Ovary (tissue), 10 donors: ENCODE measurements at places on chromosomes 4 and X. TPM values are rescaled to one million over a fixed set of nuclear protein-coding genes. Genes with fewer than 3 reads are reported as not detected.

GRCh38 chrX:123206176-123206575 lies 22.1 kb downstream of the GRIA3 start:
- no peak overlapping the region for H3K27ac ChIP-seq
- no peaks in the 10 kb centered on the region for H3K36me3 ChIP-seq
- H3K4me1 ChIP-seq, result no peaks in the 10 kb centered on the region
- no peaks in the 10 kb centered on the region for H3K27me3 ChIP-seq

- no peaks in the 10 kb centered on the region for H3K4me1 ChIP-seq
- H3K27ac ChIP-seq, result no peak within 1 kb of the TSS
- H3K27me3 ChIP-seq, result no peaks in the 10 kb centered on the region
- DNase-seq, result no peak
Measured at GRCh38 chr4:108762559-108763225, at the start of gene ETNPPL. Gene ETNPPL (minus strand): TSS chr4:108763053. CDS start chr4:108762898, 155 bp downstream.

DNA sequence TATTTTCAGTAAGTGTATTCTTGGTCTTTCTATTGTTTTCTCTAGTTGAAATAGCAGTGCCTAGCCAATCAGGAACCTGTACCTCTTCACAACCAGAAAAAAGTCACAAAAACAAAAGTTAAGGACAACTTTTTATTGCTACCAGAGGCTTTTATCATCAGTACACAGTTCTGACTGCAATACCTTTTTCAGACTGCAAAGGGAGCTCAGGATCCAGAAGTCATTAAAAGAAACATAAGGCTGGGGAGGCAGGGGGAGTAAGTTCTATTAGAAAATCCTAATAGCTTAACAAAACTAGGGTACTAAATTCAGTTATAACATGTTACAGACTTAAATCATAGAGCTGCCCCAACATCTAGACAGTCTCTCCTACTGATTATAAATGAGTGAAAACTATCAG lies 28.8 kb downstream of the CCNI start:
- DNase-seq, result no peak
- H3K27ac ChIP-seq, result no peak overlapping the region
- H3K4me1 ChIP-seq, result no peaks in the 10 kb centered on the region
- no peak overlapping the region for H3K4me3 ChIP-seq
- no peaks in the 10 kb centered on the region for H3K27me3 ChIP-seq

Gene SMR3B
- total RNA-seq, result not detected

DNA sequence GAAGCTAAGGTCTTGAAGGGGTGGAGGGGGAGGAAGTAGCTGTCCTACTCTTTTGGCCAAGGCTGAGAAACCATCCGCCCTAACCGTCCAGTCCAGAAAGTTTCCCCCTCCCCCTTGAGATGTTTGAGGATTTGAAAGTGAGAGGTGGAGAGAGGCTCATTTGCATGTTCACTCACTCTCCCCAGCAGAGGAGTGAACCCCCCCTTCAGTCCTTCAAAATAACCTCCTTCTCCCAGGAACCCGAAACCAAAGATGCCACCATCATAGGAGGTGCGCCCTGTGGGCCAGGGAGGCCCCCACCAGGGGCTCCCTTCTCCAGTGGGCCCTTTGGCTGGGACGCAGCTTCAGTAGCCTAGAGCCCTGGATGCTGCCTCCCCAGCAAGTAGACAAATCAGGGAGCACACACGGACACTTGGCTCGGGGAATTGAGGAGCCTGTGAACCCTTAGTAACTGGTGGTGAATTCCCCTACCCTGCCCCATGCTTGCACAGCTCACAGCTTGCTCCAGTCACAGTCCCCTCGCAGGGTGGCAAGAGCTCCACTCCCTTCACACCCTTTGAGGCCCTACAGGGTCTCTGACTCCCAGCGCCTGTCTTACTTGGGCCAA lies 25.6 kb downstream of the ELF4 start:
- no peak for DNase-seq
- H3K4me3 ChIP-seq, result no peak overlapping the region
- H3K4me1 ChIP-seq, result peaks cover 6% of the 10 kb centered on the region
- peak overlapping the region; percentile 38 for H3K27ac ChIP-seq

Gene CXorf49
- not detected for total RNA-seq

DNA sequence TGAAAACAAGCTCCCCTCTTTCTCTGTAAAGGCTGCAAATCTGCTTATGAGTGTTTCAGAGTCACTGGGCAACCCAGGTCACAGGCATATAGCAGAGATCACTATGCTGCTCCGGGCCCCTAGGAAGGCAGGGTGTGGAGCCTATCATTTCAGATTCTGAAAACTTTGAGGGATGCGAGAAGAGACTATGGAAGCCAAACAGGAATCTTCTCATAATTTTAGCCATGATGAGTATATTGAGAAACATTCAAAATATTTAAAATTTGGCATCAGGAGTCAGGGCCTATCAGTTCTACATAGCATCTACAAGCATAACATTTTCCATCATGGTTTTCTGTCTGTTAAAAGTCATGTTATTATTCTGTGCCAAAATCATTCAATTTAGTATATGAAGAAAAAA lies 61.7 kb upstream of the ATXN3L start:
- no peak overlapping the region for H3K27ac ChIP-seq
- peaks cover 2% of the 10 kb centered on the region for H3K4me1 ChIP-seq
- no peak overlapping the region for H3K4me3 ChIP-seq
- no peak for DNase-seq

Gene ENPEP
- 3.6 TPM for total RNA-seq

Gene SPANXB1
- total RNA-seq, result not detected

Gene RXFP1
- total RNA-seq, result 0.82 TPM

DNA sequence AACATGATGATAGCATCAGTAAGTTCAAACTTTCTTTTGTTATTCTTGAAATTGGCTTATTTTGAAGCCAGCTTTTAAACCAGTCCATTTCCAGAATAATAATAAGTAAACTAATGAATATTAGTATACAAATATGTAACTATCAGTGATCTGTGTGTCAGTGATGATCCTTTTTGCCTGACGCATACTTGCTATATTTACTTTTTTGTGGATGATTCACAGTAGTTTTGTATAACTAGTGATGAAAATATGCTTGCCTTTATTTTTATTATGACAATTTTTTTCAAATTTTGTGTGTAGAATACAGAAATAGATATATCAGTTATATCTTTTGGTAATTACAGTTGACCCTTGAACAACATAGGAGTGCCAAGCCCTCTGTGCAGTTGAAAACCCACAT lies 49.5 kb downstream of the USP53 start:
- DNase-seq, result no peak
- H3K4me3 ChIP-seq, result no peak overlapping the region
- no peak overlapping the region for H3K27ac ChIP-seq
- H3K4me1 ChIP-seq, result no peaks in the 10 kb centered on the region

Gene ATOH1
- total RNA-seq, result not detected

GRCh38 chr4:72067051-72067450 lies 35.3 kb downstream of the NPFFR2 start:
- DNase-seq, result no peak
- no peak overlapping the region for H3K27ac ChIP-seq
- H3K27me3 ChIP-seq, result no peaks in the 10 kb centered on the region
- no peaks in the 10 kb centered on the region for H3K4me1 ChIP-seq
- H3K4me3 ChIP-seq, result no peak overlapping the region

DNA sequence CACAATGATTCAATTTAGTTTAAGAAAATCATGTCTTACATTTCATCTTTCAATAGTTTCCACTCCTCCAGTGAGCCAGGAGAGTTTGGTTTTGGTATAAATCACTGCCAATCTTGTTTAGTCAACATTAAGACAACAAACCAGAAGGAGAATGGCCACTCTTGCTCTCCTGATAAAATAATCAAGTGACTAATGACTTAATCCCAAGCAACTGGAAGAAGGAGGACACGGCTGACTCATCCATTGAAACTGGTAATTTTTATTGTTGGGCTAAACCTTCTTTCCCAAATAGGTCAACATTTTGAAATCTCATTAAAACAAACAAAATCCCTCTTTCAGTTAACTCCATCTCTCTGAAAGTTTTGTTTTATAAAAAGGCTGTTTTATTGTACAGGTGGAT lies 230.2 kb downstream of the CLCN4 start:
- no peaks in the 10 kb centered on the region for H3K36me3 ChIP-seq
- no peak overlapping the region for H3K27ac ChIP-seq
- no peak overlapping the region for H3K4me3 ChIP-seq
- H3K27me3 ChIP-seq, result no peaks in the 10 kb centered on the region

Gene LONRF3
- 5.2 TPM for total RNA-seq

DNA sequence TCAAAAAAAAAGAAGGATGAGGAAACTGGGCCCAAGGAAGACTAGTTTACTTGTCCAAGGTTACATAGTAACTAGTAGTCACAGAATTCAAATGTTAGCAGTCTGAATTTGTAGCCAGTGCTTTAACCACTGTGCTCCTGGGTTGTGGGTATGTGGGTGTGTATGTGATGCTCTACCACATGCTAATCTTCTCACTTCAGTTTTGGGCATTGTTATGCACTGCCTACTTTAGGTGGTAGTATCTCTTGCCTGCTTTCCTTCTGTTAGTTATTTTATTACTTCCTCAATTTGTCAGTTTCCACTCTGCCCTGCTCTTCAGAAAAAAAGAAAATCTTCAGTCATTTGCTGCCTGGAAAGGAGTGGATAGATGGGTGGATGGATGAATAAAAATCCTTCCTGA lies 219.2 kb downstream of the RPA4 start:
- no peaks in the 10 kb centered on the region for H3K27me3 ChIP-seq
- H3K36me3 ChIP-seq, result no peaks in the 10 kb centered on the region
- H3K4me3 ChIP-seq, result no peak overlapping the region
- H3K4me1 ChIP-seq, result no peaks in the 10 kb centered on the region
- DNase-seq, result no peak

Gene KLHL4
- 11.4 TPM for total RNA-seq

Gene ADGRG4
- not detected for total RNA-seq

GRCh38 chr4:77193511-77194102 lies 36.6 kb downstream of the CCNG2 start:
- H3K4me3 ChIP-seq, result no peak overlapping the region
- no peak overlapping the region for H3K27ac ChIP-seq
- no peaks in the 10 kb centered on the region for H3K4me1 ChIP-seq
- H3K36me3 ChIP-seq, result no peaks in the 10 kb centered on the region
- H3K27me3 ChIP-seq, result no peaks in the 10 kb centered on the region

DNA sequence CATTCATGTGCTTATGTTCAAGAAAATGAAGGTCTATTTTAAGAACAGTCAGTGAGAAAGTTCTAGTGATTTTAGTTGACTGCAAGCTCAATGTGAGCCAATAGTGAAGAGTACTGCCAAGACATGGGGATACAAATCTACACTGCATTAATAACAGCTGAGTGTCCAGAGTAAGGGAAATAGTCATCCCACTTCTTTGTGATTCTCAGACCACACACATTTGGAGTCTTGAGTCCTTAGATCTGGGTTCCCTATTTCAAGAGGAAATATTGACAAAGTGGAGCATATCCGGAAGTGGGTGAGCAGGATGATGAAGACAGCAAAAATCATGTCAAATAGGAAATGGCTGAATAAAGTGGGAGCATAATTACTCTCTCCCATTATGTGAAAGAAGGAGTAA lies 171.1 kb downstream of the LARP7 start:
- no peak overlapping the region for H3K27ac ChIP-seq
- H3K27me3 ChIP-seq, result no peaks in the 10 kb centered on the region
- no peak overlapping the region for H3K4me3 ChIP-seq

GRCh38 chr4:41471126-41472071 lies 66.6 kb upstream of the LIMCH1 start:
- DNase-seq, result no peak
- no peaks in the 10 kb centered on the region for H3K4me1 ChIP-seq
- H3K27ac ChIP-seq, result no peak overlapping the region
- no peaks in the 10 kb centered on the region for H3K36me3 ChIP-seq

Gene IL2
- total RNA-seq, result not detected

DNA sequence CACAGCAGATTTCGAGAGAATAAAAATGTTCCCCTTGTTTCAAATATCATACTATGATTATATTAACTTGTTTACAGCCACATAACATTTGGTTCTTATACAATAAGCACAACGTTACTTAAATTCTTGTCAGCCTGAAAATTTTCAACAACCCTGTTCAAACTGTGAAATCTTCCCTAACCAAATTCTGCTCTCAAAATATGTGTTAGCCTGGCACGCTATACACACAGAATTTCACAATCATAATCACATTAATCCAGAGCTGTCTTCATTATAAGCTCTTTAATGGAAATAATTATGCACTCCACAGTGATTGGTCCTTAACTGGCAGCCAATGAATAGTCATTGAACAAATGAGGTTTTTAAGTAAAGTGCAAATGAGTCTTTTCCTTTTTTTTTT lies 7.3 kb upstream of the PRSS12 start:
- H3K4me3 ChIP-seq, result no peak overlapping the region
- no peak for DNase-seq
- no peaks in the 10 kb centered on the region for H3K4me1 ChIP-seq
- no peaks in the 10 kb centered on the region for H3K36me3 ChIP-seq
- no peak overlapping the region for H3K27ac ChIP-seq
- no peaks in the 10 kb centered on the region for H3K27me3 ChIP-seq

Gene SH3BGRL
- total RNA-seq, result 147 TPM

Gene ART3
- not detected for total RNA-seq

GRCh38 chr4:10260777-10261176 lies 144.2 kb upstream of the WDR1 start:
- no peaks in the 10 kb centered on the region for H3K4me1 ChIP-seq
- no peaks in the 10 kb centered on the region for H3K36me3 ChIP-seq
- no peak overlapping the region for H3K4me3 ChIP-seq
- H3K27ac ChIP-seq, result no peak overlapping the region
- no peaks in the 10 kb centered on the region for H3K27me3 ChIP-seq

GRCh38 chrX:46547857-46548256 lies 2.6 kb upstream of the ZNF674 start:
- no peak overlapping the region for H3K27ac ChIP-seq
- no peaks in the 10 kb centered on the region for H3K27me3 ChIP-seq
- no peak for DNase-seq

Gene PABPC4L
- total RNA-seq, result 3.0 TPM

Gene RBM10
- 45.0 TPM for total RNA-seq

GRCh38 chr4:55729351-55730279 lies 90.0 kb upstream of the EXOC1L start:
- no peak overlapping the region for H3K4me3 ChIP-seq
- H3K4me1 ChIP-seq, result no peaks in the 10 kb centered on the region
- H3K36me3 ChIP-seq, result no peaks in the 10 kb centered on the region
- DNase-seq, result no peak
- H3K27ac ChIP-seq, result no peak overlapping the region

DNA sequence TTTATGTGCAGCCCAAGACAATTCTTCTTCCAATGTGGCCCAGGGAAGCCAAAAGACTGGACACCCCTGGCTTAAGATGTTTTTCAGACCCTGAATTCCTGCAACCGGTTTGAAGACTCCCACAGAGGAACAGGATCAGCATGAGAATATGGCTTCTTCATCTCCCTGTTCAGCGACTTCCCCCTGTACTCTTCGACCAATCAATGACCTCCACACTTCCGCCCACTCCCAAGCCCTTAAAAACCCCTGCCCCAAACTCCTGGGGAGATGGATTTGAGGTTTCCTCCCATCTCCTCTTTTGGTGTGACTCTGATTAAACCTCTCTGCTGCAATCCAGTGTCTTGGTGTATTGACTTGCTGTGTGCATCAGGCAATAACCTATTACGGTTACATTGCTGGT lies 344.4 kb downstream of the NR3C2 start:
- no peak overlapping the region for H3K27ac ChIP-seq
- no peak for DNase-seq
- H3K27me3 ChIP-seq, result no peaks in the 10 kb centered on the region
- H3K4me3 ChIP-seq, result no peak overlapping the region

Gene OPRPN
- total RNA-seq, result not detected
